ENCODE measurements at places on chromosomes 16 and 17.

DNA sequence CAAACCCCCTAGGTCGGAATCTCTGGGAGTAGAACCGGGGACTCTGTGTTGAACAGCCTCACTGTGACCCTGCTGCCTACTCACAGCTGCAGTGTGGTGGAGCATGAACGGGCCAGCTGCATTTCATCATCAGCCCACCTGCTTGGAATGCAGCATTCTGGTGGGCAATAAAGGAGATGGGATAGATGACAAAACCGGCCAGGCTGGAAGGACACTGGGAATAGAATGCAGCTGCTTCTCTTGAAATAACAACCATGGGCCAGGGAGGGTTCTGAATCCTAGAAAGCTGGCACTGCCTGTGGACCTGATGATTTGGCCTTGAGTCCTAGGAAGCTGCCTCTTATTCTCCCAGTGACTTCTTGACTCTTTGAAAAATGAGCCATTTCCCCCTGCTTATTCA lies 23.5 kb downstream of the CFAP97D1 start:
- peak; percentile 25 for DNase-seq

DNA sequence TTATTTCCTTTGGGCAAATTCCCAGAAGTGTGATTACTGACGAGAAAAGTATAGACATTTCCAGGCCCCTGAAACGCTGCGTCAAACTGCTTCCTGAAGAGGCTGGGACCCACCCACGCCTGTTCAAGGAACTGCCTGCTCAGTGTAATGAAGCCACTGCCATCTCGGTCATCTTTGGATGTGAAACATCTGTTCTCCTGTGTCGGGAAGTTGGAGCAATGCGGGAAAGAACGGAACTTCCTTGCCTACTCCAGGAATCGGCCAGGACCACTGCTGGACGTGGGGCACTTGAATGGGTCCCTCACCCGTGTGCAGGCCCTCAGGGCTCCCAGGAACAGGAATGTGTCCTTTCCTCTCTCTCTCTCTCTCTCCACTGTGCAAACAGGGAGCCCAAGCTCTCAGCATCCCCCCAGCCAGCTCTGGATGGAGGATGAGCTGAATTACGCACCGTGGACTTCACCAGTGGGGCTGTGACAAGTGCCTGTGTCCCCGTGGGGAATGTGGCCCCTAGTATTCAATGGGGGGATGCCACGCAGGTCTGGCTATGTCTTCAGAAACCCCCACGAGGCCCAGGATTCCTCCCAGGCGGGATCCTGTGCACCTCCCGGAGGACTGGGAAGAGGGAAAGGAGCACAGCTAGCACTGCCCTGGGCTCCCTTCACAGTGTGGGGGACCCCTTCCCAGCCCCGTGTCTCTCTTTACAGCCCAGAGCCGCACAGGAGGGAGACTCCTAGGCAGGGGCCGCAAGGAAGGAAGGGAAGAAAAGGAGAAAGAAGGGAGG lies 18.3 kb upstream of the LITAF start:
- no peak for DNase-seq

GRCh38 chr17:21528031-21528695 lies 152.0 kb downstream of the KCNJ12 start:
- DNase-seq = no peak

DNA sequence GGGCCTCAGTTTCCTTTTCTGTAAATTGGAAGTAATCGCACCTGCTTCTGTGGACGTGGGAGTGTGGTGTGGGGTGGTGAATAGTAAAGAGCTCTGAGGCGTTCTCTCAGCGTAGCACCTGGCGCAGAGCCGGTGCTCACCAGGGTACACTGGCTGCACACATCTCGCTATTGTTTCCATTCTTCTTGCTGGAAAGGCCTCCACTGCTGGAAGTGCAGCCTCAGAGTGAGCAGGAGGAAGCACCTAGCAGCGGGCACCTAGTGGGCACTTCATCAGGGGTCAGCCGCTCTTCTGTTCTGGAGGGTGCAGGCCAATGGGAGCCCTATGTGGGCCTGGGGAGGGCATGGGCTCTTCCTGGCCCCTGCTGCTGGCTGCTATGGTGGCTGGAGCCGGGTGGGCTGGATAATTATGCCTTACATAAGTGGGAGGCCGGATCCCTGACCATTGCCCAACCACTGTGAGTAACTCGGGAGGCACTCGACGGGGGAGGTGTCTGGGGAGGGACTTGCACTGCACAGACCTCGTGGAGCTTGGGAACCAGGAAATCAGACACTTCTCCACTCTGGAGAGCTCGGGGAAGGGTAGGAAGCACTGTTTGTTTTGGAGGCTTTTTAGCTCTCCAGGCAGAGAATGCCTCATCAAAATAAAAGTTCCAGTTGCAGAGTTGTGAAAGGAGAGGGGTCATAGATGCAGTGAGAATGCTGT lies 1.7 kb downstream of the MAP2K3 start:
- DNase-seq = peak; percentile 99

DNA sequence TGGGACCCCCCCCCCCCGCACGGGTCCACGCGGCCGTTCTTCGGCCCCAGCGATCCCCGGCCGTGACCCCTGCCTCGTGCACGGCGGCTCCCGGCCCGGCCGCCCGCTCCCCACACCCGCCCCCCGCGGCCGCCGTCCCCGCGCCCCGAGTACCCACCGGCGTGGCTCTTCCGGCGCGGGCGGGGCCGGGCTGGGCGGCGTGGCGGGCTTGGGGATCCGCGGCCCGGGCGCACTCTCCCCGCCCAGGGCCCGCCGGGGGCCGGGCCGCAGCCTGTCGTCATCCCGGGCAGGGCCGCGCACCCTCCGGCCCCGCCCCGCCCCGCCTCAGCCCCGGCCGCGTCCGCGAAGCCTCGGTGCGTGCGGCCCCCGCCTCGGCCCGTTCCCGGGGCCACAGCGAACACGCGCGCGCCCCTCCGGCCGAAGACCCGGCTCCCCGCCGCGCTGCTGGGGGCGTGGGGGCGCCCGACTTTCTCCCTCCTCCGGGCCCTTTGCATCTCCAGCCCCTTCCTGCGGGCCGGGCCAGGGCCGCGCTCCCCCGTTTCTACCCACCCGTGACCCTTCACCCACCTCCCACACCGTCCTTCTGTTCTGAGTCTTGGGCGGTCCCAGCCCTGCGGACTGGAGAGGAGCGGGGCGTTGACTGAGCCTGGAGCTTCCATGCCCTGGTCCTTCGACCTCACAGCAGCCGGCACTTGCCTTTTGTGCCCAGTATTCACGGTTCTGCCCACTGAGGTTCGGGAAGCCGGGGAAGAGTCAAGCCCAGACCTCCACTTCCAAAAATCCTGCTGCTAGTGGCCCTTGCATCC lies 840 bp downstream of the MYO1C start:
- DNase-seq = peak; percentile 67

- peak; percentile 60 for DNase-seq
Observed at GRCh38 chr17:78884148-78884825, 18.7 kb downstream of the CEP295NL start.

DNA sequence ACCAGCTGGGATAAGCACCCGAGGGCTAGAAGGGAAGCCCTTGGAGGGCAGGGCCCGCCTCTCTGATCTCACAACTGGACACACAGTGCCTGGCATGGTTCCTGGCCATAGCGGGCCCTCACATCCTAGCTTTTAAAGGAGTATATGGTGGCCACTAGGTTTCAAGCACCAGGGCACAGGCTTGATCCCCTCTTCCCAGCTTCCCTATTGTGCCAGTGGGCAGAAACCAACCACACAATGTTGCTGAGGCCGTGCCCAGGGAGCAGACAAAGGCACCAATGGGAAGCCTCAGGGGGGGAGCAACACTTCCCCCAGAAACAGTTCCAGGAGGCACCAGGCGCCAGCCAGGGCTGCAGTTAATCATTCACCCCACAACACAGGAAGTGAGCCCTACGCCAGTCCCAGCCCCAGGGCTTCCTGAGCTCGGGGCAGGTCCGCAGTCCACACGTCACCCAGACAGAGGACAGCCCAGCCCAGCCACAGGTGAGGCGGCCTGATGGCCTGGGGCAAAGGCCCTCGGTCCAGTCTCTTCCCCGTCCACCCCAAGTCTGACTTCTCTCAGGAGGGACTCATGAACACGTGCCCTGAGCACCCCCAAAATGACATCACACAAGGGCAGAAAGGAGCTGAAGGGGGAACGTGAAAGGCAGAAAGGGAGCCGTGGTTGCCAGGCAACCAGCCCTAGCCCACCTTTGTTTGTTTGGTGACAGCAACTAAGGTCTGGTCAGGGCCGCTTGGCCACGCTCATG lies 12.8 kb downstream of the SMIM5 start:
- DNase-seq = peak; percentile 79

DNA sequence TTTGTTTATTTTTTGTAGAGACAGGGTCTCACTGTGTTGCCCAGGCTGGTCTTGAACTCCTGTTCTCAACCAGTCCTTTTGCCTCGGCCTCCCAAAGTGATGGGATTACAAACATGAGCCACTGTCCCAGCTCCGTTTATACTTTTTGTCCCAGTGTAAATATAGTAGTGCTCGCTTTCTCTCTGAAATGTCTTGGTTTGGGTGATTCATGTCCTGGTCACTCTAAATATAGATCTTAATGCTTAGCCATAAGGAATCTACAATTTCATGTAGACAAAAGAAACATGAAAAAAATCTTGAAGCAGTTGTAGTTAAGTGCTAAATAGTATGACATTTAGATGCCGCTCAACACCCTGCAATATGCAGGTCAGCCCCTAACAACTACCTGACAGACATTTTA lies 126.9 kb downstream of the KATNIP start:
- peak; percentile 60 for DNase-seq

DNA sequence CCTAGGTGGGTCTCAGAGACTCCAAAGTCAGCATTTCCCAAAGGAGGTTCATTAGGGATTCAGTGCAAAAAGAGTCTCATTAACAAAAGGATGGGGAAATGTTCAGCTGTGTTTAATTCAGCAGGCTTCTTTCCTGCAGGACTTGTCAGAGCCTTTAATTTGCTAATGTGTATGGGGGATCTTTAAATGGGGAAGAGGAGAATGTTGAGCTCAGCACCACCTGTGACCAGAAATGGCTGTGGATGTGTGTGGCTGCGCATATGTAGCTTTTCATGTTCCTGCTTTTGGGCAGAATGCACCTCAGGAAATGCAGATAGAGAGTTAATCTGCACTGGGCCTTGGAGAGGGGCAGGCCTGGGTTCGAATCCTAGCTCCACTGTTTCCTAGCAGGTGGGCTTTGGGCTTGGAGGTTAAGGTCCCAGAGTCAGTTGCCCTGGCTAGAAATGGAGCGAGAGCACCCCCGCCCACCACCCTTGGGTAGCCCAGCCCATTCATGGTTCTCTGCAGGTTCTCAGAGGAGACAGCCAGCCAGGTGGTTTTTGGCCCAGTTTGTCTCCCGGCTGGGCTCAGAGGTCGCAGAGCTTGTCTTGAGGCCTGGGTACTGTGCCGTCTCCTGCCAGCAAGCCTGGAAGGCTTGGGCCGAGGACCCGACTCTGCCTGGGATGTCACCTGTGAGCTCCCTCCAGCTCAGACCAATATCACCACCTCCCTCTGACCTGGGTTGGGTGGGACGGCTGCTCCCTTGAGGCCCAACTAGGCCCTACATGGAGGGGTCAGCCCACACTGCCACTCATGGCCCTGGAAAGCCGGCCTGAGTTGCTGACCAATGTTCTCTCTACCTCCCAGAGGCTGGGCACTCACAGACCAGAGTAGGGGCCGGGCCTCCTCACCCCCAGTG lies 9.3 kb downstream of the ADCY7 start:
- no peak for DNase-seq

- DNase-seq = no peak
Observed at GRCh38 chr17:3692346-3692745, 3.6 kb downstream of the P2RX5 start.

DNA sequence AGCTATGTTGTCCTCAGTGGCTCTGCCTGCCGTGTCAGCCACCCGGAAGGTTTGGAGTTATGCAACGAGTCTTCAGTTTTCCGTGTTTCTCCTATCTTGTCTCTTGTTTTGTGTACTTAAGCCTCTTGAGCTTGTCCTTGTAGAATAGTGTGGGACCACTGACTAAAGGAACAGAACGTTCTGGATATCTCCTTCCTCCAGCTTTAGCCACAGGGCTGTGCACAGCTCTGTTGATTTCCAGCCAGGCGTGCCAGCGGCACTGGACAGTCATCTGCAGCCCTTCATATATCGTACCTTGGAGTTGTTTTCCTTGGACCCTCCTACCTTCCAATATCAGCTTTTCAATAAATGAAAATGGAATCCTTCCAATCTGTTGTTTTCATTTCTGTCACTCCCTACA lies 39.8 kb downstream of the TMEM11 start:
- DNase-seq = no peak

GRCh38 chr16:4795181-4795827 lies at the start of gene SMIM22:
SMIM22 (plus strand) TSS chr16:4795369; CDS start chr16:4795735, 366 bp downstream.
- DNase-seq = no peak

- DNase-seq = no peak
Observed at GRCh38 chr16:8866118-8866883, 2.5 kb downstream of the CARHSP1 start.

DNA sequence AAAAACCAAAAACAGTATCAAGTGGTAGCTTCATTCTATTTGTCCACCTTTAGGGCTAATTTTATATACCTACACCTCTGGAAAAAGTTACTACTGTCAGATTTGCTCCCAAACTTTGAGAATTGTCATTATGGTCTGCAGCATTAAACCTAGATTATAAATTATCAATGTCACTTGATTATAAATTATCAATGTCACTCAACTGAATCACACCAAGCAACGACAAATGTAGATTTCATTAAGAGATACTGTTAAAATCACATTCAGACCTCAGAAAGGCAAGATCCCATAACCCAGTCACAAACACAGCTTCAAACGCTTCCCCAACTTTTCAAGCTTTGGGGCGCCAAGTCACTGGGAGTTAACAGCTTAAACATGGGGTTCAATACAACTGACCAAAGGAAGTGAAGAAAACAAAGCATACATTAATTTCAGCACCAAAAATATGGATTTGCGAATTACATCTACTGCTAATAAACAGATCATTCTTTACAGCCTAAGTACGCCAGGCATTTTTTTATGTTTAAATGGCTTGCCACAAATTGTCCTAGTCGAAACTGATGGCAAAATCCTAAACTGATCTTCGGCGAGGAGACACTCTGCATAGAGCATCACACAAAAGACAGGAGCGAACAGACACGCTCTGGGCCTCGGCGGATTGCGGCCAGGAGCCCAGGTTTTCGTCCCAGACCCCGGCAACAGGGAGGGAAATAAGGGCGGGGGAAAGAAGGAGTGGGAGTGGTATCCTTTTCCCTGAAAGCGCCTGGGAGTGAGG lies 981 bp downstream of the GLG1 start:
- peak; percentile 53 for DNase-seq

GRCh38 chr17:31060791-31061550 lies 33.8 kb upstream of the NF1 start:
- no peak for DNase-seq

- DNase-seq = no peak
Observed at GRCh38 chr17:20085283-20085845, 76.2 kb downstream of the SPECC1 start.

DNA sequence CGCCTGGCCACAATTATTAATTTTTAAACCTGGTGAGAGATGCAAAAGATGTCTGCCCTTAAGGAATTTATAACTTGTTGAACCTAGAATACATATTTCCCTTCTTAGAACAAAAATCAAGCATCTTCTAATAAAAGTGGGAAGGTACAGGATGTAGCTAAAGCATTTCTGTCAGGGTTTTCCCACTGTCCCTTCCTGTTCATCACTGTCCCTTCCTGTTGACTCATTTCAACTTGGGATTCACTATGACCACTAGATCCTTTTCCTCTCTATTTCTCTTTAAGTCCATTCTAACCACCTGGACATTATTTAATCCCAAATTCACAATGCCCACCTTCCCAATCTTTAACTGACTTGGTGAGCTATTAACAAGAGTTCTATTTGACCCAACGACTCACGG lies 33.9 kb upstream of the CDRT4 start:
- peak; percentile 58 for DNase-seq

GRCh38 chr17:6570731-6571451 lies 14.5 kb upstream of the PITPNM3 start:
- DNase-seq = no peak

GRCh38 chr17:37725021-37725595 lies 19.8 kb downstream of the HNF1B start:
- no peak for DNase-seq
